ENCODE measurements at places on chromosomes 6 and 20.

- DNase-seq, result no peak
Measured at GRCh38 chr6:75997696-75998095, 74.8 kb downstream of the IMPG1 start.

DNA sequence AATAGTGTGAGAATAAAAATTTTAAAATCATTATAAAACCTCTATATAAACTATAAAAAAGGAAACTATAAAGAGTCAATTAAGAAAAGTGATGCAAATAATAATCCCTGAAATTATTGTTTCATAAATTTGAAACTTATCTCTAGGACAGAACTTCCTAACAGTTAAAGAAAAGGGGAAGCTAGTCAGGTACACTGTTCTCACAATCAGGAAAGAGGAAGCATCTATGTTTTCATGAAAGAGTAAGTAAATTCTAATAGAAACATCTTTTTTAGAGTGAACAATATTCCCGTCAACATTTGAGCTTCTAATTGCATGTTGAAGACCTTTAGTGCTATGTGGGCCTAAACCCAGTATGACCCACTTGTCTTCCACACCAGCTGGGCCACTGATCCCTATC lies 1.2 kb upstream of the ADGRF1 start:
- no peak for DNase-seq

GRCh38 chr6:43781941-43782704 lies 12.1 kb downstream of the VEGFA start:
- no peak for DNase-seq

DNA sequence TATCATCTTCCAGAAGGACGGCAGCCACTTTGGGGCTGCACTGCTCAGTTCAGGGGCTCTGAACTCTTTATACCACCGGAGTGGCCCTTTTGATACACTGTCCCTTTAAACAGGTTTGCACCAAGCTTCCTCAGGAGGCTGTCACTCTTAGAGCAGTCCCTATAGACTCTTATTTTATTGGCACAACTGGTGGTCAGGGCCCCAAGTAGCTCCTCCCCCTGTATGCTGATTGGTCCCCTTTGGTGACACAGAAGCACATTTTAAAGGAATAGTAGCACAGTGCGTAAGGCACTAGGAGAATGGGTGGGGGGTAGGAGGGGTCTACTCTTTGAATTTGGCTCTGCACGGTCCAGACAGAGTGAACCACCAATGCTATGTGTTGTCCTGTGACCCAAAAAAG lies 122.6 kb upstream of the MLN start:
- DNase-seq, result no peak

- no peak for DNase-seq
Measured at GRCh38 chr6:79430913-79431536, 106.2 kb downstream of the LCA5 start.

- DNase-seq, result no peak
Measured at GRCh38 chr6:80959034-80959433, 793.4 kb downstream of the TENT5A start.

All from keratinocyte (primary cell).